ENCODE measurements at places on chromosomes 3 and 15. TPM values are rescaled to one million over a fixed set of nuclear protein-coding genes. Genes with fewer than 3 reads are reported as not detected.
A peak's percentile ranks its signal among the peaks of the same experiment; 100 is the strongest.

Gene RAB6B
- 9.7 TPM for polyA plus RNA-seq

Gene SIAH2
- polyA plus RNA-seq = 16.4 TPM

Gene MUC20
- polyA plus RNA-seq = 6.6 TPM

Gene EFHB
- 1.5 TPM for polyA plus RNA-seq

DNA sequence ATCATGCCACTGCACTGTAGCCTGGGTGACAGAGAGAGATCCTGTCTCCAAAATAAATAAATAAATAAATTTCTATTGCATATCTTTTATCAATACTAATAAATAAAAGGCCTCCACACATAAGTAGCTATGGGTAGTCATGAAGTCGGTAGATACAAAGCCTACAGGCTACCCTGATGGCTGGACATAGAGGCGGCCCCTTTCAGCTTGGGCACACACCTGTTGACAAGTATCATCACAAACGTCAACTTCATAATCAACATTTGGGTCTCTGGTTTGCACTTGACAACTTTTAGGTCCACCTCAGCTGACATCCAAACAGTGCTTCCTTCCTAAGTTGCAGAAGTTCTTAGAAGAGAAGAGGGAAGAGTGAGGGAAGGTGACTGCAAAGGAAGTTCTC is 53.4 kb downstream of the ITGA11 start:
- DNase-seq = no peak

- no peak for DNase-seq
These were observed 33.9 kb upstream of the TBC1D23 start for GRCh38 chr3:100226712-100227429.

GRCh38 chr15:63526401-63526800 is 22.0 kb downstream of the USP3 start:
- no peak for DNase-seq

GRCh38 chr15:98954411-98954810 is 53.2 kb downstream of the PGPEP1L start:
- DNase-seq = no peak

DNA sequence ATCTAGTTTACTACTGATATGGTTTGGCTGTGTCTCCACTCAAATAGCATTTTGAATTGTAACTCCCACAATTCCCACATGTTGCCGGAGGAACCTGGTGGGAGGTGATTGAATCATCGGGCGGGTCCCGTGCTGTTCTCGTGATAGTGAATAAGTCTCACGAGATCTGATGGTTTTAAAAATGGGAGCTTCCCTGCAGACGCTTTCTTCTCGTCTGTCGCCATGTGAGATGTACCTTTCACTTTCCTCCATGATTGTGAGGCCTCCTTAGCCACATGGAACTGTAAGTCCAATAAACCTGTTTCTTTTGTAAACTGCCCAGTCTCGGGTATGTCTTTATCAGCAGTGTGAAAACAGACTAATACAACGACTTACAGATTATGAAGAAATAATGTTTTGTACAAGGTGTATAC is 35.6 kb upstream of the PYDC2 start:
- no peak for DNase-seq

- DNase-seq = peak; percentile 14
These were observed 520 bp downstream of the SLC26A6 start for GRCh38 chr3:48634661-48635221.

DNA sequence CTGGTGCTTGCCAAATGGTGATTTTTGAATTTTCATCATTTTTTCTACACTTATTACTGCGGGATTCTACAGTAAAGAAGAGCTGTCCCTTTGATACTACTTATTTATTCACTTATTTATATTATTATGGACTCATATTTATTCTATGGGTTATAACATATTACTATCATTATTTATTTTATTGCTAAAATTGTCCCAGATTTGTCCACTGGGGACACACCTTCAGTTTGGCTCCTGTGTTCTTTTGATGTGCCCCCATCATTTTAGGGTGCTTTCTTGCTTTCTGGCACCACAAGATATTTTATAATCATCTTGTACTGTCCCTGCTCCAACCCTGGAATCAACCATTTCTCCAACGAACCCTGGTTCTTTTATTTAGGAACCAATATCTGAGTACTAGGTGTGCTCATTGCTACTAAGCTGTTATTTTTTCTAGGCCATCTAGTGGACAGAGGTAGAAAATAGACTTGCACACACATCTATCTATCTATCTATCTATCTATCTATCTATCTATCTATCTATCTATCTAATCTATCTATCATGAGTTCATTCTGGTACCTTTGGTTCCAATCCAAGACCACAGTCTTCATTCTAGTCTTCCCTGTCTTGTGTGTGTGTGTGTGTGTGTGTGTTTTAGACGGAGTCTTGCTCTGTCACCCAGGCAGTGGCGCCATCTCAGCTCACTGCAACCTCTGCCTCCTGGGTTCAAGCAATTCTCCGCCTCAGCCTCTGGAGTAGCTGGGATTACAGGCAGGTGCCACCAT is 16.0 kb downstream of the SLC22A14 start:
- DNase-seq = no peak

GRCh38 chr15:81182031-81182755 is 14.5 kb upstream of the IL16 start:
- DNase-seq = no peak

- no peak for DNase-seq
These were observed 117.8 kb upstream of the KCNH8 start for GRCh38 chr3:19030522-19030839.

GRCh38 chr15:89999676-90000185 is 1.4 kb upstream of the ZNF710 start:
- peak; percentile 62 for DNase-seq

All from hindlimb muscle (tissue), 1 donor.